ENCODE measurements at places on chromosomes 12 and 14.
A peak's percentile ranks its signal among the peaks of the same experiment; 100 is the strongest.

GRCh38 chr14:102891556-102891955 is 30.9 kb upstream of the AMN start:
- DNase-seq = no peak

DNA sequence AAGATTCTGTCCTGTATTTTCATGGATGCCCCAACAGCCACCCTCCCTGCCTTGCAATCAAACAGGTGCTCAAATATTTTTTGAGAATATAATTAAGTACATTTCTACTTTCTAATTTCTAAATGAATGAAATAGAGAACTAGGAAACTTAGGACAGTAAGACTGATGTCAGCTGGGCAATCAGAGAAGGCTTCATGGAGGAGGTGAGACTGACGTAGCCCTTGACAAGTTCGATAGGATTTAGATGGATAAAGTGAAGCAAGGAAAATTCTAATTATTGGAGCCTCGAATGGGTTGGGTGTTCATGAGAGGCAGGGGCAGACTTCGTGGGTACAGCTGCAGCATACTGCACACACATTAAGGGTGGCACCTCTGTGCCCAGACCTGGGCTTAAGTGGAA is 36.0 kb downstream of the NINJ2 start:
- peak; percentile 14 for DNase-seq

DNA sequence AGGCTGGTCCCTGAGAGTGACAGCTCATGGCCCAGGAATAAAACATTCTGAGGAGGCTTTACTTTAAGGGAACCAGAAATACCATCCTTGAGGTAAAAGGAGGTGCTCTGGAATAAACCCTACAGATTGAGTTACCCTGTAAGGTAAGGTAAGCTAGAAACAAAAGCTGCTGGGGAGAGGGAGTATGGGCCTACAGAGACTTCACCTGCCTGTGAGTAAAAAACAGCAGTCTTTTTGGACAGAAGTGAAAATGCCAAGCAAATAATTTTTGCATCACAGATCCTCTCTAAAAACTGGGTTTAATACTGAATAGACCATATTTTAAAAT is 41.2 kb downstream of the CORO1C start:
- DNase-seq = no peak

DNA sequence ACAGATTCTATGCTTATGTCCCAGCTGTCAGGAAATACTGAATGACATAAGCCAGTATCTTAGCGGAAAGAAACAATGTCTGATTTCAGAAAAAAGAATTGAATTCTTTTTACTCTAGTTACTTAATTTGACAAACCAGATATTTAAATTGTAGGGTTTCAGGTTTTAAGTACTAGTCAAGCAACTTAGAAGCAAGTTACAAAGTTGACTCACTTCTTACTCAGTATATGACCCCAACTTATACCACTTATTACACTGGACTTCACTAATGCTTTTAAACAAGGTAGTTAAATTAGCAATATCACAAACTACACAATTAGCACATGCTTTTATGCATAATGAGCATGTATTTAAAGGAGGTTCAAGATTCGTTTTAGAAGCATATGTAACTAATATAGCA is 7.1 kb downstream of the GMFB start:
- DNase-seq = no peak

DNA sequence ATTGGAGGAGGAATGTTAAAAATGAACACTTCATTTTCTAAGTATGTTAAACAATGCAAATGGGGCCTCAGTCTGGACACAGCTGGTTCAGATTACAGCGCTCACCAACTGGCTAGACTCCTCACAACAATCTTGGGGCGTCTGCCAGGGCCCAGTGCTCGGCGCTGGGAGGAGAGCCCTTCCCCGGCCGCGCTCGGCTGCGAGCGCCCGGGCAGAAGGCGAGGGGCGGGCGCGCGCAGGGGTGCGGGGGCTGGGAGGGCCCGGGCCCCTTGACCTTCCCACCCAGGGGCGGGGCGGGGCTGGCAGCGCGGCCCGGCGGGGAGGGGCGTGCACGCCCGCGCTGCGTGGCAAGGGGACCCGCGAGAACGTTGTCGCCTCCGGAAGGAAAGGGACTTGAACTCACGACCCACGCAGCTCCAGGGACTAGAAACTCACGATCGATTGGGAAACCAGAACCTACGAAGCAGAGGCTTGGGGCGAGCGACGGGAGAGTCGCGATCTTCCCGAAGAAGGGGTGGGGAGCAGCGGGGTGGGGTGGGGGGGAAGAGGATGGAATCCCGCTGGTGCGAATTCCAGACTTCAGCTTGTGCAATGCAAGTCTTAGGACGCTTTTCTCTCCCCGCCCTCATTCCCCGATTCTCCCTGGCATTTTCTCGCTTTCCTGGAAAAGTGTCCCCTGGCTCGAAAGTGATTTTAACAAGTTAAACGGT is at the start of gene FBLN5:
Gene FBLN5 (minus strand): TSS at position 220 of the 710 bp plus-strand sequence. CDS start 465 bp downstream, outside the sequence.
- no peak for DNase-seq

DNA sequence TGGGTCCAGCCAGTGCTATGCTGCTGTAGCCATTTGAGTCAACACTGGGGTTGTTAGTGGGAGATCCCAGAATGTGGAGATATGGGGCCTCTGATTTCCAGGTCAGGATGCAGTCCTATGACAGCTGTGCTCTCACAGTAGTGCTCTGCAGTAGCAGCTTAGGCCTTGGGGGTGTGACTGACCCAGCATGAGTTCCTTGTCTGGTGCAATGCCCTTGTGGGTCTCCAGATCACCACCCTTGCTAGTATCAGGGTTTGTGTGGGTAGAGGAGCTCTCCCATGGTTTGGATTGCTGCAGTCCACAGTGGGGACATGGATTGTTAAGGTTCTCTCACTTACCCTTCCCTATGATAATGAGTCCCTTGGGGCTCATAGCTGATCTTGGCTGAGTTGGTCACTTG is 113.7 kb downstream of the RAD51B start:
- no peak for DNase-seq

DNA sequence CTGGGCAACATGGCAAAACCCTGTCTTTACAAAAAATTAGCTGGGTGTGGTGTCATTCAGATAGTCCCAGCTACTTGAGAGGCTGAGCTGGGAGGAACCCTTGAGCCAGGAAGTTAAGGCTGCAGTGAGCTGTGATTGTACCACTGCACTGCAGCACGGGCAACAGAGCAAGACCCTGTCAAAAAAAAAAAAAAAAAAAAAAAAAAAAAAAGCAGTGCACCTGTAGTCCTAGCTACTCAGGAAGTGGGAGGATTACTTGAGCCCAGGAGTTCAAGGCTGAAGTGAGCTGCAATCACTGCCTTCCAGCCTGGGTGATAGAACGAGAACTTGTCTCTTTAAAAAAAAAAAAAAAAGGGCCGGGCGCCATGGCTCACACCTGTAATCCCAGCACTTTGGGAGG is 5.6 kb downstream of the REM2 start:
- no peak for DNase-seq

GRCh38 chr12:81080431-81080983 is 2.6 kb downstream of the ACSS3 start:
- no peak for DNase-seq

DNA sequence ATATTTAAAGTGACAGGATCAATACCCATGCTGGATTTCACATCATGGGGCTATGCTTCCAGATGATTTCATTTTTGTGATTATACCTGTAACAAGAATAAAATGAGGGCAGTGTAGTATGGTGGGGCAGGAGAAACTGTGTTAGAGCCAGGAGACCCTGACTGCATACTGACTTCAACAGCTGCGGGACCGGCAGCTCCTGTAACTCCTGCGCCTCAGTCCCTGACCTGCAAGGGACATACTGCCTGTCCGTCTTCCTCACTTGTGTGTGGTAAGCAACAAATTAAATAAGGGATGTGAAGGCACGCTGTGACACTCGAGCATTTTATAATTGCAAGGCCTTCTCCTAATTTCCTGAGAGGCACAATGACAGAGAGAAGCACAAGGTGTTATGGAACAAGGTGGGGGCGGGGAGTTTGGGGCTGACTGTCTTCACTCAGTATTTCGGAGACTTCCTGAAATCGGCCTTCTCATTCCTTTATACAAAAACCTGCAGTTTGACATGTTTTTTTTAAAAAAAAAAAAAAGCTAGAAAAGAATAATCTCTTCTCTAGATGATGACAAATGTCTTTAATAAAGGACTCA is 164.2 kb downstream of the TTC7B start:
- no peak for DNase-seq

- DNase-seq = no peak
Measured at GRCh38 chr14:42140001-42140400, 533.3 kb downstream of the LRFN5 start.

- no peak for DNase-seq
Measured at GRCh38 chr12:5165296-5165970, 121.8 kb downstream of the KCNA5 start.

DNA sequence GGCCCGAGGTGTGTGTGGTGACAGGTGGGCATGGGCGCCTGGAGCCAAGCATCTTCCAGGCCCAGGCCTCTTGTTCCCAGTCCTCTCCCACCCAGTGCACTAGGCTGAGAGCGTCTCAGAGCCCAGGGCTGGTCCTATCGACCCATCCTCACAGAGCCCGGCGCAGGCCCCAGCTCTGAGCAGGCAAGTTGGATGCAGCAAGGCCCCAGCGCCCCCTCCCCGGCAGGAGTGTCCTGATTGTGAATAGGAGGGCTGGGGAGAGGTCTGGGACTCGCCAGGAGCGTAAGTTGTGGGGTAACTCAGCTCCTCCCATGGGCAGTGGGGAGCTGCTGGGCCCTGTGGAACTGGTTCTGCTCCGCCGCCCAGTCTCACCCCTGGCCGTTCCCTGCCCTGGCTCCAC is 26.3 kb downstream of the CALM1 start:
- DNase-seq = no peak

- no peak for DNase-seq
Measured at GRCh38 chr14:50828721-50829488, 2.1 kb downstream of the NIN start.

DNA sequence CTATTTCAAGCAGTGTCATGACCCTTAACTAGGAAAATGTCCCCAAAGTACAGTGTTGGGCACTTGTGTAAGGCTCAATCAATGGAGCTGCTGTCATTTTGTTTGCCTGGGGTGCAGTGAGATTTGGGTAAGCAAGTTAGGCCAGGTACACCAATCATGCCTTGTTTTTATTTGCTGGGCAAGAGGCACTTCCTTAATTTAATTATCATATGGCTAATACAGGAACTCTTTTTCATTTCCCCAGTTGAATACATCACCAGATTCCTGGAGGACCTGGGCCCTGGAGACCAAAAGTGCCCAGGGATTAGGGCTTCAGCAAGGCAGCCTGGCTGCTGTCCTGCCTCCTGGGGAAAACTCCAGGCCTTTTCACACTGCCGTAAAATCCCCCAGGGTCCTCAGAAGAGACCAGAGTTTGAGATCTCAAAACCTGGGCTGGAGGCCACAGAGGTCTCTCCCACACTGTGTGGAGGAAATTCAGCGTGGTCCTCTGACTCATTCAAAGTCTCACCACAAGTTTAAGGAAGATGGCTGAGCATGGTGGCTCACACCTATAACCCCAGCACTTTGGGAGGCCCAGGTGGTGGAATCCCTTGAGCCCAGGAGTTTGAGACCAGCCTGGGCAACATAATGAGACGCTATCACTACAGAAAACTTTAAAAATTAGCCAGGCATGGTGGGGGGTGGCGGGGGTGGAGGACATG is 28.4 kb upstream of the FOXN3 start:
- DNase-seq = no peak

DNA sequence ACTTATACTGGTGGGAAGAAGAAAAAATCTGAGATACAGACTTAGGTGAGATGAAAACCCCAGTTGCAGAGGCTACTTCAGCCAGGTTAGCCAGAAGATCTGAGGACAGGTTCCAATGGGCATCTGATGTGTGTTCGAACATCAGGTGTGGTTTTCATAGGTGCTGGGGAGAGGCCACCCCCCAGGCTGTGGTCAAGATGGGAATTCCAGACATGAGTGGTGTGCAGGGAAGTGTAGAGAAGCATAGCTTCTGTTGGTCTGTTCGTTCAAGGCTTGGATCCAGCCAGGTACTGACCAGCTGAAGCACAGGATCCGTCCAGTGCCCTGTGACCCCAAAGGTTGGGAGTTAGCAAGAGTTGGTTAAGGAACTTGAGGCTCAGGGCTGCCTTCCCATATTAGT is 85.5 kb downstream of the SSPN start:
- DNase-seq = no peak

DNA sequence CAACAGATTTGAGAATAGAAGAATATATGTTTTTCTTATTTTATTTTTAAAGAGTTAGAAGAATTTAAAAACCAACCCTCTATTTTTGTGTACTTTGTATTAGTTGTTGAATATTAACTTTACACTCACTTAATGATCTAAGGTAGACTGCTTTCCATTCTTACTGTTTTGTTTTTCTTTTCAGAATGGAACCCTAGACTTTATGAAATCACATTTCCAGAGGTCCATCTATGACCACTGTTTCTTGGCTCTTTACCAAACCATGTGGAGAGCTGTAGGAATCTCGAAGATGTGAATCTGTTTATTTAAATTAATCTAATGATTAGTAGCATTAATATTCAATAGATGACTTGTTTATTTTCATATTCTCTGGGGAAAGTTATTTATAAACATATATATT is 7.2 kb upstream of the PIK3C2G start:
- DNase-seq = no peak

- peak; percentile 84 for DNase-seq
Measured at GRCh38 chr14:104283197-104284106, 145.1 kb downstream of the KIF26A start.

DNA sequence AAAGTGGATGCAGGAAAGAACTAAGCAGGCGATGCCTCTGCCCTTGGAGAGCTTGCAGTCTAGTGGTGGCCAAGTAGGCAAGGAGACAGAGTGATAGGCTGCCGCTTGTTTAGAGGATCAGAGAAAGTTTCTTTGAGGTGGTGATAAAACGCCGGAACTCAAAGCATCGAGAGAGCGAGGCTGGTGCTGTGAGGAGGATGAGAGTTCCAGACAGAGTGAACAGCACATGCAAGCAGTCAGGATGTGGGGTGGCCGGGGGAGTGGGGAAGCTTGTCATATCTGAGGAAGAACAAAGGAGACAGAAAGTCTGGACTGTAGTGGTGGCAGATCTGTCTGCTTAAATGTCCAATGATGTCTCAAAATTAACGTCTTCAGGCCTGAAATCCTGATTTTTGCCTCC is 319.7 kb downstream of the SNAPC1 start:
- DNase-seq = no peak
